ENCODE measurements at places on chromosomes 7 and 10.
A peak's percentile ranks its signal among the peaks of the same experiment; 100 is the strongest.

DNA sequence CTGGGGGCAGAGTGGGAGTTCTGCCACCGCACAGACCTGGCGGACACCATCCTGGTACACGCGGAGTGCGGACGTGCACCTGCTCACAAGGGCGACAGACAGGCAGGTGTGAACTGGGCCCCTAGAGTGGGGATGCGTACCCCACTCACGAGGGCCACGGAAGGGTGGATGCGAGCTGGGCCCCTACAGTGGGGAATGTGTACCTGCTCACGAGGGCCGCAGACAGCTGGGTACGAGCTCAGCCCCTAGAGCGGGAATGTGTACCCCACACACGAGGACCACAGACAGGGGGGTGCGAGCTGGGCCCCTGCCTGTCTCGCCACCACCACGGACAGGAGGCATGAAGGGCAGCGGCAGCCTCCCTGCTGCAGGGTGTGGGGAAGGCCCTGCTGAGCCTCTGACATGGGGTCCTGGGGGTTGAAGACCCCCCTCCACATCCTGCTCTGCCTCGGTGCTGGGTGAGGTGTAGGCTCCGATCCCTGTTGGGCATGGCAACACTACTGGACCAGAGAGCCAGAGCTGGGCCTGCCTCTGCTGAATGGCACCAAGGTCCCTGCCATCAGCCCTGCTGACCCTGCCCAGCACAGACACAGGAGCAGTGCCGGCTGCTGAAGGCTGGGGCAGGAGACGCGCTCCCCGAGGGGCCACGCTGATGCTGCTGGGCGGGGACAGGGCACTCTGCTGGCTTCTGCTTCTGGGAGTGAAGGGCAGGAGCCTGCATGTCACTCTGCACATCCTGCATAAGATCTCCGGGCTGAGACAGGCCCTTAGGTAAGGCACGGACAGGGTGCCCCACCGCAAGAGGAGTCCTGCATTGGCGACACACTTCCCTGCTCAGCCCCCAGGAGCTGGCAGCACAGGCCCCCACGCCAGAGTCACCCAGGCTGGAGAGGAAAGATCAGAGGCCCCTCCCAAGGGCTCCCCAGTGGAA, 259.2 kb downstream of the MAD1L1 start:
- DNase-seq, result no peak

DNA sequence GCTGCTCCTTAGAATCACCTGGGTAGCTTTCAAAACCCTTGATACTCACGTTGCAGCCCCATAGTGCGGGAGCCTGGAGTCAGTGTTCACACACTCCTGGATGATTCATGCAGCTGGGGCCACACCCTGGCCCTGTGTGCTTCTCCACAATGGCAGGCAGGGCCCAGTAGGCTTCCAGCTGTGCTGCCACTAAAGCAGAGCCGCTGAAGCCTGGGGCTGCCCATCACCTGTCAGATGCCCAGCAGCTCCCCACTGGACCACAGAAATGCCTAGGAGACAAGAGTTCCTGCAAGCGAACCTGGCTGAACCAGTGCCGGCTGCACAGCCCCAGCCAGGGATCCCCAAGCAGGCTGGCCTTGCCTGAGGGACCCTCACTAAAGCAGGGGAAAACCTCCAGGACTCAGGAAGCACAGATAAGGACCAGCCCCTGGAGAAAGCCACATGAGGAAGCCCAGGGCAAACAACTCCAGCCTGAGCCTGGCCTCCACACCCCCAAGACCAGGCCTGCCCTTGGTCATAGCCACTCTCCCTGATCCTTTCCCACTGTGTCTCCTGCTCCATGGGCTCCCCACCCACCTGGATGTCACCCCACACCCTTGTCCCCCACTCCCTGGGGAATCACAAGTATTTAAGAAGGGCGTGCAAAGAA, 111.9 kb downstream of the GRID1 start:
- DNase-seq, result no peak

DNA sequence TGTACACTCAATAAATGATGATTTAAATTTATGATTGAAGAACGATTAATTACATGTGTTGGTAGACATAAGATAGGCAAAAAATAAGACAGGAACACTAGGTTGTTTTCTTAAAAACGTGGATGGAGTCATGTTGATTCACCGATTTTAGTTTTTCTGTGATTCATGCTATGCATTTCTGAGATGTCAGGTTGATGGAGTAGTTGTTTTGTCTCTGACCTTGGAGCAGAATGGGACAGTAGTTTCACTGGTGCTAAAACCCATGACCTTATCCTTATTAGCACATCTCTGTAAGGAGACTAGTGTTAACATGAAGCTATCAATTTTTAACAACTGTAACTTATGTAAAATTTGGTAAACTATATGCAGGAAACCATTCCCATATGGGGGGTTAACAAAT, 611.6 kb upstream of the FZD8 start:
- no peak for DNase-seq

- no peak for DNase-seq
Observed at GRCh38 chr7:2097492-2097891, 135.3 kb downstream of the MAD1L1 start.

DNA sequence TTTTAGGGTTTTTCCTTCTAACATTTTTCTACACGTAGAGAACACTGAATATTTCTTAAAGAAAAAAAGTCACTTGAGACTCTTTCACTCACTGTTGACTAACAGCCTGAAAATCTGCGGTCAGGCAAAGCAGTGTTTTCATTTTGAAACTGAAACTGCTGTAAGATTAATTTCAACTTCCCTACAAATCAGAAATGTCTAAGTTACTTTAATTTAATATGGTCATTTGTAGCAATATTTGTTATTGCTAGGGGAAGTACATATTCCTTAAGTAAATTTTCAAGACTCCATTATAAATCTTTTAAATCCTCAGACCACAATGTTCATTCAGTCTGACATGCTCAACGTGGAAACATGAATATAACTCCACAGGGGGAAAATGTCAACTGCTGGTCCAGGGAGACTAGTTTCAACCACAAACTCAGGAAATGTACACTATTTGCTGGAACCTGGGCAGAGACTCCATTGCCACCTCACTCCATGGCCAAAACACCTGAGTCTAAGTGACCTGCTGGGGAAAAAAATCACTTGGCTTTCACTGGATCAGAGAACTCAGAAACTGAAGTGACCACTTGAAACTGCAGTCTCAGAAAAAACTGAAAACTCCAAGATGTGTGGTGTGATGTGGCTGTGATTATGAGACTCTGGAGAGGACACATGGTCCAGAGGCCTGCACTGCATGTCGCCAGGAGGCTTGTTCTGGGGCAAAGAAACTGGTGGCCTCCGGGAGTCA, 161.2 kb downstream of the TAX1BP1 start:
- DNase-seq, result no peak

DNA sequence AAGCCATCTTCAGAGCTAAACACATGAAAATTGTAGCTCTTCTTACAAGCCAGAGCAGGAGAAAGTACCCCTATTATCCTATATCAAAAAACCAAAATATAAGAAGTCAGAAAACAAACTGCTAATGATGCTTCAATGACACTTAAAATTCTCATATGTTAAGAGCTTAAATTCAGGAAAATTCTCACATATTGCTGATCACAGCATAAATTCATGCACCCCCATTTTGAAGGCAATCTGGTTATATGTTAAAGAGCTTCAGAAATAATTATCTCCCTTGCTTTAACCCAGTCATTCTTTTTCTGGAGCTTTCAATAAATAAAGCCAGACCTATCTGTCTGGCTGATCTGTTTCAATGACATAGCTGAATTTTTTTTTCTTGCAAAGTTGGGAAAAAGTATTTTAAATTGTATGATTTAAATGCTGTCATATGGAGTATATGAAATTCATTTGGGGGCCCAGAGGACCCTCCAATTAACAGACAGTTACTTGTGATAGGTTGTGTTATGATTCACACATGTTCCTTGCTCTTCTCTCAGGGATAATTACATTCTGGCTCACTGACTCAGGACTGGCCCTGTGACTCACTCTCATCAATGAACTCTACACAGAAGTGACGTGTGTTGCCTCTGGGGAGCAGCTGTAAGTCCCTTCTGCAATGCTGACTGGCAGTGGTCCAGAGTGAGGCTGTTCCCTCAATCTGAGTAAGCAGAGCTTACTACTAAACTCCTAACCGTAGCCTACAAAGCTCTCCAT, 85.2 kb downstream of the HGF start:
- DNase-seq, result peak; percentile 79

DNA sequence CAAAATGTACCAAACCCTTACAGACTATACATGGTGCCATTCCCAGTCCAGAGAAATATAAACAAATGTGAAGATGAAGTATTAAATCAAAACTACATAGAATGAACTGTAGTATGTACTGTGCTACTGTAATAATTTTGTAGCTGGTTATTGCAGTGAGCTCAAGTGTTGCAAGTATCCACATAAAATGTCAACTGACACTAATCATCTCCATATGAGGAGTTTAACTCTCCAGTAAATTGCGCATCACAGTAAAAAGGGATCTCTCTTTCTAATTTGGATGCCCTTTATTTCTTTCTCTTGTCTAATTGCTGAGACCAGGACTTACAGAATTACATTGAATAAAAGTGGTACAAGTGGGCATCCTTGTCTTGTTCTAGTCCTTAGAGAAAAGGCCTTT, 165.5 kb downstream of the CPED1 start:
- DNase-seq, result no peak

Measured in hindlimb muscle (tissue), 1 donor.